ENCODE measurements at places on chromosomes 12 and 14.

- no peak for DNase-seq
Observed at GRCh38 chr12:19925841-19926240, 442.5 kb upstream of the PDE3A start.

DNA sequence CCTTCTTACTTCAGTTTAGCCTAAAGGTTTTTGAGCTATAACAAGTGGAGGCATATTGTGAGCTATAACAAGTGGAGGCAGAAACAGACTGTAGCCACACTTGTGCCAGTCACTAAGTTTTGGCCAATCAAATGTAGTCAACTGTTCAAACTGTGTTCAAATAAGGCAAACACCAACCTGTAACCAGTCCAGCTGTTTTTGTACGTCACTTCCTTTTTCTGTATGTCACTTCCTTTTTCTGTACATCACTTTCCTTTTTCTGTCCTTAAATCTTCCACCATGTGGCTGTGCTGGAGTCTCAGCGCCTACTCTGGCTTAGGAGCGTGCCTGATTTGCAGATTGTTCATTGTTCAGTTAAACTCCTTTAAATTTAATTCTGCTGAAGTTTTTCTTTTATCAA, 79.7 kb downstream of the FUT8 start:
- DNase-seq = no peak

GRCh38 chr12:116597886-116598285, 38.7 kb downstream of the MAP1LC3B2 start:
- DNase-seq = no peak

DNA sequence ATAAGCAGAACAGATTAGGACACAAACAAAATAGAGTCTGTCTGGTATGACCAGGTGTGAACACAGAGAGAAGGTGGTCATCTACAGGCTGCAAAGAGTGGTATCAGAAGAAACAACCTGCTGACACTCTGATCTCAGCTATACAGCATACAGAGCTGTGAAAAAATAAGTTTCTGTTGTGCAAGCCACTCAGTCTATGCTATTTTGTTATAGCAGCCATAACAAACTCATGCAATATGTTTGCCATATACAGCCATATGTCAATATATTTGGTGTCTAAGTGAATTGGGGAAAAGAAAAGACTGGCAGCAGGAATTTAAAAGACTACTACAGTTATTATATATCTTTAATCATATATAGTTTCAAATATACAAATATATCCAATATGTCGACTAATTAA, 300.9 kb downstream of the SOX5 start:
- no peak for DNase-seq

- no peak for DNase-seq
Observed at GRCh38 chr12:74816398-74817175, 279.0 kb downstream of the ATXN7L3B start.

- DNase-seq = no peak
Observed at GRCh38 chr12:34598352-34598827, 576.1 kb downstream of the ALG10 start.

- DNase-seq = no peak
Observed at GRCh38 chr12:23757541-23757962, 191.9 kb downstream of the SOX5 start.

DNA sequence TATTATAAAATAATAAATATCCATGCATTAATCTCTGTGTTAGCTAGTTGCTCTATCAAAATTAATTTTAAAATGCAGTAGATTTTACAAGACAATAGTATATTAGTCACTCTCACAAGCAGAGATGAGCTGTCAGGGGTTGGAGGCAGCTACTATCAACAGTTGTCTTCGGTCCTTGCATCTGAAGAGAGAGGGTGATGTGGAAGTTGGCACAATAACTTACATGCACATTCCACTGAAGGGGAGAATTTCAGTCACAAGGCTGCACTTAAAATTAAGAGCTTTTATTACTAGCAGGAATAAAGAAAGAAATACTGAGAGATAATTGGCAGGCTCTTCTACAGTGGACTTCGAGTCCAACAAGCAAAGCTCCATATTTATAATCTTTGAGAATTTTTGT, 166.9 kb upstream of the DCN start:
- no peak for DNase-seq

DNA sequence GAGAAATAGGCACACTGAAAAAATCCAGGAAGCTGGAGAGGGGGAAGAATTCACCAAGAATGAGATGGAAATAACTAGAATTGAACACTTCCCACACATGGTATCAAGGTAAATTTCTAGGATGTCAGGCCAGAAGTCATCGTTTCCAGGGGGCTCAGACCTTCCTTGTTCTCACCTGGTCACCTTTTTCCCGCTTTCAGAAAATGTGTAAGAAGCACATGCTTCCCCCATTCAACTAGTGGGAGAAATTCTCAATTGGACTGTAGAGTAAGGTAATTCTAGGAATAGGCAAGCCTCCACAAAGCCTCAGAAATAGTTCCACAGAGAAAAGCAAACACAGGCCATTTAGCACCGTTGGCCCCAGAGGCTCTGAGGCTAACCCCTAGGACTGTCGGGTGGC, 2.8 kb upstream of the PTMS start:
- no peak for DNase-seq

DNA sequence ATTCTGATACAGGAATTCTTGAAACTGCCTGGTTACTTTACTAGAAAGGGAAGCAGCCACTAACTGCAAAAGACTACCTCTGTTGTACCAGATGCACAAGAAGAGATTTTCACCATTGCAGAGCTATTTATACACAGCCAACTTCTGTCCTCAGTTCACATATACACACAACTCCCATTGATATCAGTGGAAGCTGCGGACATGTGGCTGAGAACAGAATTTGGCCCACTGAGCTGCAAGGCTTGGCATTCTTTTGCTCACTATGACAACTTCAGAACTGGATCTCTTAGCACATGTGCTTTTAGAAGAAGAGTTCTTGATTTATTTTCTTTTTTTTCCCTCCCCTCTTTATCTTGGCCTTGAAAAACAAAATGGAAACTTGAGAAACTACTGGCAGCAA, 28.3 kb downstream of the PTPRO start:
- DNase-seq = no peak

- DNase-seq = no peak
Observed at GRCh38 chr12:123442774-123443173, 6.3 kb upstream of the RILPL2 start.

DNA sequence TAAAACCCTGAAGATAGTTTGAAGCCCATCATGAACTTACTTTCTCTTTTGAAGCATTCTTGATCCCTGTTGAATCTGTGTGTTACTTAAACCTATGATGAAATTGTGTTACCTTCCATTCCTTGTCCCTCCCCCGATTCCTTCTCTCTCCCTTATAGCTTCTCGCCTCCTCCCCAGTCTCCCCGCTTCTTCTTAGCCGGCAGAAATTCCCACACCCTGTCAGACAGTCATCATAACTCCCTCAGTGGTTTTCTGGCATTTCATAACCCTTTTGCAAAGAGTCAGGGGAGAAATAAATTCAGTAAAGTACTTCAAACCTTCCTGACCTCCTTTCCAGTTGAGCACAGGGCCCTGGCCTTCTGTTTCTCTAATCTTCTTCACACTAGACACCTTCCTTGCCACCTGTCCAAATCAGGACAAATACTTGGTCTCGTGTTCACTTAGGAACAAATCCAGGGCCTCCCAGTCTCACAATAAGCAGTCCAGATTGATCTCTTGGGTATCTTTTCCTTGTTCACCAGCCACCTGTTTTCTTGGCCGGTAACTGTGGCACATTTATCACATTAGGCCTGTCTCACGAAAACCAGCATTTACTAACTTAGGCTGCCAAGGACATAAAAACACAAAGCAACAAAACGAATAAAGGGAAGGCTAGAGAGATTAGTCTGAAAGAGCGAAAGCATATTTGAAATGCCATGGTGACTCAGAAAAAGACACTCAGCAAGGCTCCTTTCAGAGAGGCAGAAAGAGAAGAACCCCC, 355.9 kb downstream of the TMTC2 start:
- no peak for DNase-seq

DNA sequence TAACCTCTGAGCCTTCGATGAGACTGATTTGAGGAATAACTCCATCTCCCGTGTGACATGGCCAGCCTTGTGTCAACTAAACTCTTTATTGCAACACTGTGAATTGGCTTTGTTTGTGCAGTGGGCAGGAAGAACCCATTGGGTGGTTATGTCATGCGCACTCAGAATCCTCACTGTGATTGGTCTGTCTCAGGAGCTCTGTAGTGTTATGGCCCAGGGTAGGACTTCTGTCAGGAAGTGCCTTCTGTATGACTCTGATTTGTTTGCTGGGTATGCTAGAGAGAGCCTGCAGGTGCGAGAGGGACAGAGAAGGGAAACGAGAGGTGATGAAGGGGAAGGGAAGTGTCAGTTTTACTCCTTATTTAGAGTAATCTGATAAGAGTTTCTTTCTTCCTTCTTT, 71.5 kb upstream of the DCD start:
- DNase-seq = no peak

DNA sequence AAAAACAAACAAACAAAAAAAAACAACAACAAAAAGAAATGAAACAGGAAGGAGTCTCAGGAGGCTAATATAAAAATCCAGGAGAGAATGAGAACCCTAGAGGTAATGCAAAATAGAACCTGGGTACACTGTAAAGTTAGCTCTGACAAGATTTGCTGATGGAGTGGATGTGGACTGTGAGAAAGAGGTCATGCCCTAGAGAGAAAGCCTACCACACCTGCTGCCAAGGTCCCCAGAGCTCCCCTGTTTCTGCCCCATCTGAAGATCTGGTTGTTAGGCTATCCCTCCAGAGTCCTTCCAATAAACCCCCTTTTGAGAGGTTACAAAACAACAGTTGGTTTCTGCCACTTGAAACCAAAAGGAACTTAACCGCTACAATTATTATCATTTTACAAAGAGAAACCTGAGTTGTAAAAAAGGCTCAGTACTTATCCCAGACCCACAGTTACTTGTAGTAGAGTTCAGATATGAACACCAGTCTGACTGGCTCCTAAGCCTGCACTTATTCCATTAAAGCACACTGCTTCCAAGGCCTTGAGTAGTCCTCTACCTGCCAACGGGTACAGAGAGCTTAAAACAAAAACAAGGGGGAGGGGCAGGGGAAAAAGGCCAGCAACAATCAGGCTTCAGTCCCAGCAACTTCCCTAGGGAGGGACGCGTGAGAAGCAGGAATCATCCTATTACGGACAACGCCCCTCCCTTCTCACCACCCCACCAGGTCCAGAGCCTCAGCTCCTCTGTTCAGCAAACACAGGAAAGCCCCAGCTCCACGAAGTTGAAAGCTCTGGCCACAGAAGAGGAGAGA, 27.7 kb downstream of the PPP1R13B start:
- DNase-seq = peak; percentile 62

GRCh38 chr14:33606591-33606990, 344.3 kb downstream of the EGLN3 start:
- no peak for DNase-seq

DNA sequence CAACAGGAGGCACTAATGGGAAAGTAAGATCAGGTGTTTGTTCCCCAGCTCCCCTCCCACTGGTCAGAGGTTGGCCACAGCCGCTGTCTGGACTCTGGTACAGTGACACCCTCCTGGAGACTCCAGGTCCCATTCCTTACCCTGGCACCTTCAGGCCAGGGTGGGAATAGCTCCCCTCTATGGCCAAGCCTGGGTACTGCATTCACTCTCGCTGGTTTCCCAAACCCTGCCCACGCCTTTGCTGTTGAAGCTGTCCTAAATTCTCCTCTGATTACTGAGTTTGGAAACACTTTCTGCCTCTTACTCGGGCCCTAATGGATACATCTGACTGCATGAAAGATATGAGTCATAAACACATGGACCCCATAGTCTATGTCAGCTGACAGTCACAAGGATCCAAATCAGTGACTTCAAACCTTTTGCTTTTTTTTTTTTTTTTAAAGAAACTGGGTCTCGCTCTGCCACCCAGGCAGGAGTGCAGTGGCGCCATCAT, 17.9 kb downstream of the HRK start:
- DNase-seq = peak; percentile 64

GRCh38 chr12:12201274-12201758, 65.5 kb downstream of the LRP6 start:
- no peak for DNase-seq

DNA sequence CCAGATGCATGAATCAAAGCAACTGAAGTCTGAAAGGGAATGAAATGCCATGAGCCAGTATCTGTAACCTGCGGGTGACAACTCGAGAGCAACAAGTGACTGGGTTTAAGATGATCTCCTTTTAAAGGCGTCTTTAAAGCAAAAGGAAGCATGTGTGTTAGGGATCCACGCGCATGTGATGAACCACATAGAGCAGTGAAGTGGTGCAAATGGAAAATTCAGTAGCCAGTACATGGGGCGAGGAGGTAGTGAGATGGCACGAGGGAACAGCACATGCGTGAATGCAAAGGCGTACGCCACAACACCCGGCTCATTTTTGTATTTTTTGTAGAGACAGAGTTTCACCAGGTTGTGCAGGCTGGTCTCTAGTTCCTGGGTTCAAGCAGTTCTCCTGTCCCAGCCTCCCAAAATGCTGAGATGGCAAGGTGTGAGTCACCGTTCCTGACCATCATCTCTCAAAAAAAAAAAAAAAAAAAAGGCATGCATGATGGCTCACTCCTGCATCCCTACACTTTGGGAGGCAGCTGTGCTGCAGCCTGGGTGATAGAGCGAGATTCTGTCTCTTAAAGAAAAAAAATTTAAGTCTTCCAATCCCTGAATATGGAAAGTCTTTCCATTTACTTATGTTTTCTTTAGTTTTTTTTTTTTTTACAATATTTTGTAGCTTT, 24.6 kb upstream of the BCL7A start:
- DNase-seq = no peak

- DNase-seq = peak; percentile 55
Observed at GRCh38 chr14:36519431-36520321, at the start of gene NKX2-1. Gene NKX2-1, minus strand, starts transcription at chr14:36520232. Its CDS starts 103 bp downstream, at chr14:36520129.

DNA sequence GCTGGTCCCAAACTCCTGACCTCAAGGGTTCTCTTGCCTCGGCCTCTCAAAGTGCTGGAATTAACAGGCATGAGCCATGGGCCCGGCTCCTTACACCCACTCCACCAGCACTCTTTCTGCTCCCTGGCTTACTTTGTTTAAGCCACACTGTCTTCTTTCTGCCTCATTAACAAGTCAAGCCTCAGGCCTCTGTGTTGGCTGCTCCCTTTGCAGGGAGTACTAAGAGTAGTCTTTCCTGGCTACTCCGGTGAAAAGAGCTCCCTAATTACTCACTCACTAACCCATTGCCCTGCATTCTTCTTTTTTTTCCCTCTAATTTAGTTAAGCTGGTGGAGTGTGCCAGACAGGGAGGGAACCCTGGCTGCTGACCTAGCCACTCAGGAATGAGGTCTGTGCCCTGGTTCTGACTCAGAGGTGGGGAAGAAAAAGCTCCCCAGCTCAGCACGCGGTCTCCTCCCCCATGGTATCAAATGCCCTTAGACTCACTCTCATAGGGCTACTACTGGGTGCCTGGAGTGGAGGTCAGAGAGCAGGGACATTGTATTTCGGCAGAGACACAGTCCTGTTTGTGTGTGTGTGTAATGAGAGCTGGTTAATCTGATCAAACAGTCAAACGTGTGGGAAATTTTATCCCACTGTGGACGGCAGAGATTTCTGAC, 19.8 kb downstream of the GALNT6 start:
- no peak for DNase-seq

- DNase-seq = peak; percentile 11
Observed at GRCh38 chr12:38998887-38999482, 93.6 kb upstream of the CPNE8 start.

- no peak for DNase-seq
Observed at GRCh38 chr14:93039649-93040315, 75.9 kb downstream of the ITPK1 start.
